Endothelial cell of umbilical vein (primary cell): ENCODE measurements at places on chromosomes 3 and 15.

- H3K27me3 ChIP-seq, result no peaks in the 10 kb centered on the region
- H3K4me1 ChIP-seq, result no peaks in the 10 kb centered on the region
- H3K36me3 ChIP-seq, result no peaks in the 10 kb centered on the region
- DNase-seq, result no peak
- no peak overlapping the region for H3K27ac ChIP-seq
Observed at GRCh38 chr3:77326586-77326985, 286.7 kb downstream of the ROBO2 start.

- no peak overlapping the region for H3K4me3 ChIP-seq
- H3K4me1 ChIP-seq, result no peaks in the 10 kb centered on the region
- no peak for DNase-seq
- no peak overlapping the region for H3K27ac ChIP-seq
- H3K36me3 ChIP-seq, result no peaks in the 10 kb centered on the region
- H3K27me3 ChIP-seq, result no peaks in the 10 kb centered on the region
Observed at GRCh38 chr3:32577581-32578556, 7.2 kb upstream of the DYNC1LI1 start.

GRCh38 chr3:125647318-125648014 lies 52.2 kb upstream of the OSBPL11 start:
- H3K27me3 ChIP-seq, result peaks cover 5% of the 10 kb centered on the region
- DNase-seq, result no peak
- H3K4me3 ChIP-seq, result no peak overlapping the region
- no peak overlapping the region for H3K27ac ChIP-seq
- H3K4me1 ChIP-seq, result no peaks in the 10 kb centered on the region

- H3K4me1 ChIP-seq, result no peaks in the 10 kb centered on the region
- peaks cover 6% of the 10 kb centered on the region for H3K27me3 ChIP-seq
- no peak overlapping the region for H3K27ac ChIP-seq
- DNase-seq, result no peak
- H3K36me3 ChIP-seq, result no peaks in the 10 kb centered on the region
Observed at GRCh38 chr3:39344746-39345344, 15.3 kb downstream of the CCR8 start.

DNA sequence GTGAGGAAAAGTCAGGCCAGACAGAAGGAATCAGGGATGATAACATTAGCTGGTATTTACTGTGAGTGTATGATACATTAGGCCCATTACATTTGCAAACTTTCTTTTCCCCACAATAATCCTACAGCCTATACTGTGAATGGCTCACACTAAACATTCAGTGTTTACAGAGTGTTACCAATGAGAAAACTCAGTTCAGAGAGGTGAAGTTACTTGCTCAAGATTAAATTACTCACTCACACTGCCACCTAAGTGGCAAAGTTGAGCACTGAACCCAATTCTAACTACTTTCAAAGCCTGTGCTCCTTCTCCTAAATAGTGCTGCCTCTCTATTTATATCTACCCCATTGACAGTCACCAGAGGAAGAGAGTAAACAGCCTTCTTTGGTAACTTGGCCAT lies 8.5 kb downstream of the XPC start:
- H3K27ac ChIP-seq, result peak overlapping the region; percentile 42
- peaks cover 38% of the 10 kb centered on the region for H3K36me3 ChIP-seq
- H3K4me1 ChIP-seq, result peaks cover 15% of the 10 kb centered on the region
- no peaks in the 10 kb centered on the region for H3K27me3 ChIP-seq
